ENCODE measurements at places on chromosomes 6 and 20.
A peak's percentile ranks its signal among the peaks of the same experiment; 100 is the strongest.

- no peak for DNase-seq
Observed at GRCh38 chr6:27213544-27214125, 33.9 kb upstream of the PRSS16 start.

DNA sequence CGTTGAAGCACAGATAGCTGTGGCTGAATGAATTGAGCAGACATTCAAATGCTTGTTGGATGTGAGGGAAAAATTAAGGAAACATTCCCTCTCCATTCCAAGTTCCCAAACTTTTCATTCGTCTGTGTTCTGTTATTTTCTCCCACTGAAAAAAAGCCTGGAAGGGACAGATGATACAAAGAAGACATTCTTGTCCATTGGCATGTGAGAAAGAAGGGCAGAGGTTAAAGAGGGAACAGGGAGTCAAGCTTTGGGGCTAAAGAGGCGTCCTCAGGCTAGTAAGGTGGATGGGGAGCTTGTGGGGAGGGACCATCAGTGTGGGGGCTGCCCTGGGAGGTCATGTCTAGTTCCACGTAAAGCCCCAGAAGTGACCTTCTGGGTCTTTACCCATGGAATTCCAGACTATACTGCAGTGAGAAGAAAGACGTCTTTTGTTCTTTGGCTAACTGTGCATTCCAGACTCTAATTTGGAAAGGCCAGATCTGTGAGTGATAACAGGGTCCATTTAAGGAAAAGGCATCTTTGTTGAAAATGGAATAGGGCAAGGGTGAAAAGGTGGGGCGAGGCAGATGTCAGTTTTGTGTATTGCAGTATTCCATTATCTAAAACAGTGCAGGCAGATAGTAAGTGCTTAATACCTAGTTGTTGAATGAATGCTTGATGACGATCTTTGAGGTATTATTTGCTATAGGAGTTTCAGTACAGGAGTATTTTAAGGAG is 117.5 kb downstream of the SOX4 start:
- no peak for DNase-seq

DNA sequence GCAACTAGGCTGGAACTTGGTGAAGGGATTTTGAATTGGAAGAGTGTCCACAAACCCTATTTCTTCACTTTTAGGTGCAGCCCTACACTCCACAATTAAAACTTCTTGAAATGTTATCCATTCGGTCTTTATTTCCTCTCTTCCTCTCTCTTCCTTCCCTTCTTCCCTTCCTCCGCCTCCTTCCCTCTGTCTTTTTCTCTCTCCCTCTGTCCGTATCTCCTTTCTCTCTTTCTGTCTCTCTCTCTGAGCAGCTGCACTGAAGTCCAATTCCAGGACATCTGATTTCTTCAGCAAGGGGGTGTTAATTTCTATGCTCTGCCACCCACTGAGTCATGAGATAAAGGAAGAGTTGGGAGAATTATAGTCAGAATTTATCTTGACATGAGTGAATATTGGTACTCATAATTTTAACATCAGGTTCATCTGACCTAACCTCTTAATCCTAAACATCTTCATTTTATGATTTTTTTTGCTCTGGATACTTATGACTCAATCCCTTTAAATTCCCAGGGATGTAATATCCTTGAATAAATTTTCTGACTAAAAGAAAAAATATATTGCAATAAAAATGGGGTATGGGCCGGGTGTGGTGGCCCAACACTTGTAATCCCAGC is 84.2 kb downstream of the BCAS1 start:
- no peak for DNase-seq

GRCh38 chr6:4567141-4567540 is 209.1 kb upstream of the CDYL start:
- DNase-seq, result no peak

DNA sequence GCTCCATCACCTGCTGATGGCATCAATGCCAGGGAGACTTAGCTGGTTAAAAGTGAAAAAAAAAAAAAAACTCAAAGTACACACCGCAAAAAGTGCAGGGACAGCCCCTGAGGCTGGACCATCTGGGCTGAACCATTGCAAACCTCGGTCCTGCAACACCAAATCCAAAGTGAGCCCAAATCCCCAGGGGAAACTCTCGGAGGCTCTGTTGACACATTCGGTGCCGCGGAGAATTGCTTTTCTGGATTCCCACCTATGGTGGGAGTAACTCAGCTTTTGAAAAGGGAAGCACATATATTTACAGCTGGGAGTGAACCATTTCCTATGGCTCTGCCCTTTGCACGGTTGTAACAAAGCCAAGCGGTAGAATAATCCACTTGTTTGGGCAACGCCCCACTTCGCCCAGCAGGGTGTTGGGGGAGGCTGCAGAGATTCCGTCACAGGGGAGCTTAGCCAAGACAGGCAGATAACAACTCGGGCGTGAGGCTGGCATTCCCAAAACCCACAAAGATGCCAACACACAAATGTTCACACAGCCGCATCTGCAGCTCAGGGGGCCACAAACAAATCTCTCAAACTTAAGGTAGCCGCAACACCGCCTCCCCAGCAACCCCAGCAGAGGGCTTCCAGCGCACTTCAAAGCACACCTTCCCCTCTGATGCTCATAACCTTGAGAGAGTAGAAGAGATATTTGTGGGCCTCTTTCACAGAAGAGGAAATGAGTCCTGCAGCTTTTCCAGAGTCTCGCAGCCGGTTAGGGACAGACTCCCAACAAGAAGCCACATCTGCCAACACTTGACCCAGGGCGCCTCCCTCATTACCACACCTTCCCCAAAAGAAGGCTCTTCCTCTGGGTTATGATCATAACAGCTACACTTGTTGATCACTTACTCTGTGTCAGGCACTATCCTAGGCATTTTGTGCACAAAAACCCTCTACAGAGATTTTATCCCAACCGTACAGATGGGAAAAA is 11.4 kb downstream of the ZC3H12D start:
- no peak for DNase-seq

DNA sequence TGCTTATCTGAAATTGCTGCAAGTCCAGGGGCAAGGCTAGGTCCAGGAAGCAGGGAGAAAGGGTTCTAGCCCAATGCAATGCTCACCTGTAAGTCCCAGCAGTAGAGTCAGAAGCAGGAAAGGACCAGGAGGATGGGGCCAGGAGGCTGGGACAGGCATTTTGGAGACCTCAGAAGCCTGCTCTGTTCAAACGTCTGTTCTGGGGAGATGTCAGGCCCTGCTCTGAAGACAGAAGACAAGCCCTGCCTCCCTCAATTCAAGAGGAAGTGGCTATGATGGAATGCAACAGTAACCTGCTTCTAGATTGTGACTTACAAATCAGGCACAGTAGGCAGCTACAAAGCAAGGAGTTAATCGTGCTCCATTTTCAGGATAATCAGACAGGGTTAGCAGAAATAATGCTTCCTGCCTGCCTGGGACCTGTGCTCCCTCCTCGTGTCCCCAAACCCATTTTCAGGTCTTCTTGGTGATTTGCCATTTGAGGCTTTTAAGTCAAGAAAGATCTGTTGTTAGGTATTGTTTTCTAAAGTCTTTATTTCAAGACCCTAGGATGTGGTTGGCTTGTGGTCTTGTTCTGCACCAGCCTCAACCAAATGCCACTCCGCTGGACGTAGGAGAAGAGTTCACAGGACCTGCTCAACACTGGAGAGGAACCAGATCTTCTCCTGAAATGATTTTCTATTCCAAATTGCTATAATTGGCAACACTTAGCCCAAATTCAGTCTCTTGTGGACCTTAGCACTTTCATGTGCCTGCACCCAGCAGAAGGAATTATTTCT is at the start of gene SIRPG:
TSS of gene SIRPG (minus strand) at position 224 of the 779 bp plus-strand sequence. CDS start at position 159, 65 bp downstream.
- DNase-seq, result no peak

GRCh38 chr6:118324116-118324515 is 224.0 kb upstream of the PLN start:
- no peak for DNase-seq

- no peak for DNase-seq
Observed at GRCh38 chr6:107784669-107785068, 39.4 kb downstream of the SCML4 start.

DNA sequence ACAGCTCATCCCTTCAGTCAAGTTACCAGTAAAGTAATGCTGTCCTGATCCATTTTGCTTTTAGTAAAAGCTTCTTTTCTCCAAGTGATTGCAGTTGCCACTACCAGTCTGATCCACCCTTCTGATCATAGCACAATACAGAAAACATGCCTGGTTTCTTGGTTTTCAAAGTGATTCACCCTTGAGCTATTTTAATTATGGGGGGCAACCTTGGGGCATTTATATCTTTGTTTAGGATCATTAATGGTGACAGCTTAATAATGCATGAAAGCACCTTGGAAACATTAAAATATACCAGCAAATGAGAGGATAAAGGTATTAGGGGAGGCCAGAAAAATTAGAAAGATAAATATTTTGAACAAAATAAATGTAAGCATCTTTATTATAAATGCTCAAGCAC is 38.4 kb downstream of the LRRC1 start:
- no peak for DNase-seq

- no peak for DNase-seq
Observed at GRCh38 chr20:62321521-62321948, 18.7 kb downstream of the ADRM1 start.

DNA sequence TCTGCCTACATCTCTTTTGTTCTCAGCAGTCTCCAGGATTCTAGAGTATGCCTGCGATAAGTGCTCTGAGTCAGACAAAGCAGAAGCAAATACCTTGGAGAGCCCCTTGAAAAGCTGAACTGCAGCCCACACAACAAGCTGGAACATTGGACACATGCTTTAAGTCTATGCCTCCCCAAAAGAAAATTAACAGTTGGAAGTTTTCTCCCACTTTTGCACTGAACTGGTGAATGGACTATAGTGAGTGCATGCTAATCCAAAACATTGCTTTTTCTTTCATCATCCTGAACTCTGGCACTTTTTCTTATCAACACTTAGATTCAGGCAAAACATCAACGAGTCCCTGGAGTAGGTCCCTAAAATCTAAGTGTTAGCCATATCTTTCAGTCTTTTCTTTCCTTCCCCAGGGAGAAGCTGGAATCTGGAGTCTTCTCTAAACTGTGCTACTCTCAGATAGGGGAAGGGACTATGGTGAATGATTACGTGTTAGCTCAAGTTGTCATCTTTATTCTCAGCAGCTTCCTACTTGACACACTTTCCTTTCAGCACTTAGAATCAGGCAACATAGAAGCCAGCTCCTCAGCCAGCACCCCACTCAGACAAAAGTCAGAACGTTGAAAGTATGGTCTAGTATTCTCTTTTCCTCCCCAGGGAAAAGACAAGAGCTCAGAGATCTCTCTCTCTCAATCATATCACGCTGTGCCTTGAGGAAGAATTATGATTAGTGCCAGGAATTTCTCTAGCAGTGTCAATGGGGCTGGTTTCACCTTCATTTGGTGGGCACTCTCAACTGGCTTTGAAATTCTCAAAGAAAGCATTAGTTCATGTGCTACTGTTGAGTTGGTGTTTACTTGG is 811.0 kb upstream of the GJE1 start:
- DNase-seq, result no peak

GRCh38 chr6:108115598-108116058 is 41.1 kb upstream of the OSTM1 start:
- no peak for DNase-seq

- DNase-seq, result no peak
Observed at GRCh38 chr6:80886475-80886874, 780.0 kb downstream of the BCKDHB start.

- no peak for DNase-seq
Observed at GRCh38 chr6:129297592-129297991, 412.4 kb downstream of the ARHGAP18 start.

GRCh38 chr6:6284221-6284966 is 36.1 kb downstream of the F13A1 start:
- DNase-seq, result peak; percentile 8

- DNase-seq, result no peak
Observed at GRCh38 chr6:11275598-11275997, 43.1 kb upstream of the NEDD9 start.

DNA sequence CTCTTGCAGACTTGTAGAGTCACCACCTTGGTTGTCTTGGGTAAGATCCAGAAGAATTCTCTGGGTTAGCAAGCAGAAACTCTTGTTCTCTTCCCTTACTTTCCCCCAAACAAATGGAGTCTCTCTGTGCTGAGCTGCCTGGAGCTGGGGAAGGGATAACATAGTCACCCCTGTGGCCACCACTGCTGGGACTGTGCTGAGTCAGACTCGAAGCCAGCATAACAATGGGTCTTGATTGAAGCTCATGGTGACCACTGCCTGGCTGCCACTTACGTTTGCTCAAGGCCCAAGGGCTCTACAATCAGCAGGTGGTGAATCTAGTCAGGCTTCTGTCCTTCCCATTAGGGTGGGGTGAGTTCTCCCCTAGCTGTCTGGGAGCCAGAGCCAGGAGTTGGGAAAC is 15.4 kb upstream of the ERVFRD-1 start:
- DNase-seq, result no peak

DNA sequence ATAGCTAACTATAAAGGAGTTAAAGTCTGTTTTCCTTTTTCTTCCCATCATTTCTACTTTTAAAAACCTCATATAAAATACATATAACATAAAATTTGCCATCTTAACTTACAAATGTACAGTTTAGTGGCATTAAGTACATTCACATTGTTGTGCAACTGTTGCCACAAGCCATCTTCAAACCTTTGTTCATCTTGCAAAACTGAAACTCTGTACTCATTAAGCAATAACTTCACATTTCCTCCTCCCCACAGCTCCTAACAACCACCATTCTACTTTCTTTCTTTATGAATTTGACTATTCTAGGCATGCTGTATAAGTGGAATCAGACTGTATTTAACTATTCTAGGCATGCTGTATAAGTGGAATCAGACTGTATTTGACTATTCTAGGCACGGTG is 4.5 kb downstream of the CCDC170 start:
- no peak for DNase-seq

DNA sequence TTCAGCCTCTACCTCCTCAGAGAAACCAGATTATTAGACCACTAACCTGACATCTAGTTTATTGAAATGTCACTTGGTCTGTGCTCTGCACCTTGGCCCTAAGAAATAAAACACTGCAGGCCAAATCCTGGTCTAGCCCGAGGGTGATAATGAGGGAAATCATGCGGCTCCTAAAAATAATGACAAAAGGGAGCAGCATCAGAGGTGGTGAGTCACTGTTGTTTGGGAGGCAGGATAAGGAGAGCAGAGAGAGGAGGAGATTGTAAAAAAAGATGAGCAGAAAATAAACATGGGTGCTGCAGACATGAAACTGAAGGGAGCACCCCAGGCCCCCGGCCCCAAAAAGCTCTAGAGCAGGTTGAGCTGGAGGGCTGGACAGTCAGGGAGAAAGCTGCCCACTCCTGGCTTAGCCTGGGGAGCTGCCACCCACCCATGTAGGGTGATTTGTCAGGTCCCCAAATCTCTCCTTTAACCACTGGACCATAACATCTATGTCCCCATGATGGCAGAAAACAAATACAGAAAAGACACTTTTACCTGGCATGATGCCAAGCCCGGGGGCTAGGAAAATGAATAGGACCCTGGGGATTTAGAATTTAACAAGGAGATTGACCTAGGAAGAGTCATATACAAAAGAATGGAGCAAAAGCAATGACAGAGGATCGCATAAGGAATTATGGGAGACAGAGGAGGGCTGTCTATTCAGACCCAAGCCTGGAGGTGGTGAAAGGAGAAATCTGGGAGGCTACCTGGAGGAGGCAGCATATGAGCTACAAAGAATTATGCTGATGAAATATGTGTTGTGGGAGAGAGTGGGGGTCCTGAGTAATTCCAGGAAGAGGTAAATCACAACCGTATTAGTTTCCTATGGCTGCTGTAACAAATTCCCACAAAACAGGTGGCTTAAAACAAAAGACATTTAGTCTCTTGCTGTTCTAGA is 103.7 kb downstream of the SNAP25 start:
- DNase-seq, result no peak

Measured in hindlimb muscle (tissue), 1 donor.